ENCODE measurements at places on chromosomes 7 and 10. TPM values are rescaled to one million over a fixed set of nuclear protein-coding genes. Genes with fewer than 3 reads are reported as not detected.

Gene PLXNA4
- 0.66 TPM for total RNA-seq

GRCh38 chr7:137081321-137082093 lies 213.1 kb downstream of the CHRM2 start:
- no peak for DNase-seq
- H3K4me1 ChIP-seq: no peaks in the 10 kb centered on the region
- H3K36me3 ChIP-seq: no peaks in the 10 kb centered on the region
- H3K4me3 ChIP-seq: no peak overlapping the region

DNA sequence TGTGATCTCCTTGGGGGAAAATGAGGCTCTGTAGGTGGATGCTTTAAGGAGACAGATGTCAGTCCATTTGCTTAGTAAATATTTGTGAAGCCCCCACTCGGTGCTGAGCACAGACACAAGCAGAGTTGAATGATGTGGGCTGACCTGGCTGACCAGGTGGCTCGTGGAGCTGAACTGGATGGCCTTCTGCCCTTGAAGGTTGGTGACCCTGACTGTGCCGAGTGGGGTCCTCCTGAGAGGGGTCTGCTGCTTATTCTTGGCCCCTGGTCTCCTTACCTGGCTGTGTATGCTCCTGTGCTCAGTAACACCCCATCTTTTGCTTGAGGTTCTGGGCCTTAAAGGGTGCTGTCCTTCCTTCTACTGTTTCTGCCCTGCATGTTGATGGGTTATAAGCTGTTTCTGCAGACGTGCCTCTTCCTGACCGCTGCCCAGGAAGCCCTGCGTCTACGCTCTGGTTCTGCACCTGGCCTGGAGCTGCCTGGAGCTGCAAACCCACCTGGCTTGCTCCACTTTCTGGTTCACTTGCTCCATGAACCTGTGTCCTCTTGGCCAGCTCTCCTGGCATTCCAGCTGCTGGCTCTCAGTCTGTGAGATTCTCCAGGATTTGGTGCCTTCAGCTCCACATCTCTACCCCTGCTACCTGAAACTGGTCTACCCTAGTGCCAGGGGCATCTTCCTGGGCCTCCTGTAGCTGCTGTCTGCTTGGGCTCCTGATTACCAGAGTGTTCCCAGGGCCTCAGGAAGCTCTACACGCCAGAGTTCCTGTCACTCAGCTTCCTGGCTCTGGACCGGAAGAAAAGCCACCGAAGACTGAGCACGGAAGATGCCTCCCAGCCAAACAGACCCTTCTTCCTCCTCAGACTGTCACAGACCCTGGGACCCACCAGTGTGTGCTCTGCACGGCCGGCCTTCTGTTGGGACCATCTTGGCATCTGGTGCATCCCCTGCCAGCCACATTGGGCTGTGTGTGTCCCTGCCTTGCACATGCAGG lies 76.5 kb downstream of the ADCY1 start:
- H3K27me3 ChIP-seq: no peaks in the 10 kb centered on the region
- H3K4me3 ChIP-seq: no peak overlapping the region
- H3K27ac ChIP-seq: no peak overlapping the region
- H3K4me1 ChIP-seq: no peaks in the 10 kb centered on the region
- DNase-seq: no peak
- no peaks in the 10 kb centered on the region for H3K36me3 ChIP-seq

Gene ARHGEF35
- total RNA-seq: 1.3 TPM

Gene TRPV6
- 0.24 TPM for total RNA-seq

Gene C10orf62
- total RNA-seq: not detected

GRCh38 chr7:86775203-86775602 lies 131.5 kb downstream of the GRM3 start:
- no peaks in the 10 kb centered on the region for H3K27me3 ChIP-seq
- no peak overlapping the region for H3K4me3 ChIP-seq
- no peaks in the 10 kb centered on the region for H3K4me1 ChIP-seq
- no peak for DNase-seq
- no peak overlapping the region for H3K27ac ChIP-seq
- no peaks in the 10 kb centered on the region for H3K36me3 ChIP-seq

DNA sequence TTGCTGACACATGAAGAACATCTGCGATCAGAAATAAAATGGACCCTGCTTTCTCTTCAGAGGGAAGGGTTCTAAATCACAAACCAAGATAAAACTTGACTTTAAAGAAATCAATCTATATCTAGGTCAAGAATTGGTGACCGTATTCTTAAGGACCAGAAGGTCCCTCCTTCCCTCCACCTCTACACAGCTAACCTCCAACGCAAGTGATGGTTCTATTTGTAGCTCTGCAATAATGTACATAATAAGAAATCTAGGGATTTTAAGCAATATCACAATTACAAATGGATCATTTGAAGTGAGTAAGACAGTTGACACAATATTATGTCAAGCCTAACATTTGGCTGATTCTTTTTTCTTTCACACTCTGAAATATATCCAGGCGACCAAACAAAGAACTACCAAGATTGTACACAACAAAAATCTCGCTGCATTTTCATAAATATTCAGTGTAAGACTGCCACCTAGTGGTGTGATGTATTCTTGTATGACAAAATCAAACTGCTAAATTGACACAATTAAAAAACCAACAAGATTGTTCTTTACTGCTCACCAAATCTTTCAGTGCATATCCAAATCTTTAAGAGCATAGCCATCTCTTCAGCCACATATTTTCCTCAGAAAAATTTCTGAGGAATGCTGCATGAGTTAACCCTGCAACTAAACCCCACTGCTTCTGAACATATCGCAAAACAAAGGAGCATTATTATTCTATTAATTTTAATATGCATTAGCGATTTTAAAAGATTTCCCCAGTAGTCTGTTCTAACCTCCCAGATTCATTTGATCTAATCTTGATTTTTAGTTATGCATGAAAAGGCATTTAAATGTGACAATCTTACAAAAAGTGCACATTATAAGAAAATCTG lies 44.5 kb downstream of the ICA1 start:
- no peaks in the 10 kb centered on the region for H3K27me3 ChIP-seq
- H3K36me3 ChIP-seq: no peaks in the 10 kb centered on the region
- H3K4me1 ChIP-seq: no peaks in the 10 kb centered on the region
- H3K4me3 ChIP-seq: no peak overlapping the region
- peak; percentile 61 for DNase-seq
- H3K27ac ChIP-seq: no peak overlapping the region

DNA sequence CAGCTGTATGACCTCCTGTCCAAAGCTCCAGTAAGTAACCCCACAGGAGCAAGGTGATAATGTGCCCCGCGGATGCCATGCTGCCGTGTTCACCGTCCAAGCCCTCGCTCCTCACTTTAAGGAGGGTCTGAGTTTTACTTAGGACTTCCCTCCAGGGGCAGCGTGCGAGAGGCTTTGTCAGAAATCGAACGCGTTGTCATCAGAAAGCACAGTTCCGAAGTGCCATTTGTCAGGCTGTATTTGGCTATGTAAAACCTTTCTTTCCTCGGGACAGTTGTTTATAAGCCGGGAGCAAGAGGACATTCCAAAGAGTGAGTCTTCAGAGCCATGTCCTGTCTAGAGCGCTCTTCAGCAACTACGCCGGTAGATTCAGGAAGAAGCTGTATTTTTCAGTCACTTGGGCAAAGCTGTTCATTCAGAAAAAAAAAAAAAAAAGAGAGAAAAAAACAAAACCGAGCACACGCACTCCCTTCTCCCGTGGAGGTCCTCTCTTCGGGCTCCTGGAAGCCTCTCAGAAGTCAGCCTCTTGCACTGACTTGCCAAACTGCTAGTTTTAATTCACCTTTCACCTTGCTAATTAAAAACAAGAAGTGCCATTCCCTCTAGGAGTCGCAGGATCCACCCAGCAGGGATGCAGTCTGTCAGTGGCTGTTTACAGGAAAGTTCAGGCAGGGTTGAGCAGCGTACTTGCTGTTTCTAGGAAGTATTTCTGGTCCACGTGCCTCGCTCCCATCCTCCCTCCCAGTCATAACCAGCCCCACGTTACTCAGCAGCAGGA lies at the start of gene SEMA3E:
Gene SEMA3E (minus strand): TSS at position 676 of the 778 bp plus-strand sequence.
- H3K4me1 ChIP-seq: no peaks in the 10 kb centered on the region
- DNase-seq: no peak
- no peaks in the 10 kb centered on the region for H3K36me3 ChIP-seq
- H3K27ac ChIP-seq: no peak within 1 kb of the TSS
- H3K4me3 ChIP-seq: no peak within 1 kb of the TSS

- no peak for DNase-seq
- no peak overlapping the region for H3K27ac ChIP-seq
- no peaks in the 10 kb centered on the region for H3K36me3 ChIP-seq
- no peak overlapping the region for H3K4me3 ChIP-seq
Observed at GRCh38 chr7:144255471-144255897, 9.1 kb downstream of the OR2A7 start.

DNA sequence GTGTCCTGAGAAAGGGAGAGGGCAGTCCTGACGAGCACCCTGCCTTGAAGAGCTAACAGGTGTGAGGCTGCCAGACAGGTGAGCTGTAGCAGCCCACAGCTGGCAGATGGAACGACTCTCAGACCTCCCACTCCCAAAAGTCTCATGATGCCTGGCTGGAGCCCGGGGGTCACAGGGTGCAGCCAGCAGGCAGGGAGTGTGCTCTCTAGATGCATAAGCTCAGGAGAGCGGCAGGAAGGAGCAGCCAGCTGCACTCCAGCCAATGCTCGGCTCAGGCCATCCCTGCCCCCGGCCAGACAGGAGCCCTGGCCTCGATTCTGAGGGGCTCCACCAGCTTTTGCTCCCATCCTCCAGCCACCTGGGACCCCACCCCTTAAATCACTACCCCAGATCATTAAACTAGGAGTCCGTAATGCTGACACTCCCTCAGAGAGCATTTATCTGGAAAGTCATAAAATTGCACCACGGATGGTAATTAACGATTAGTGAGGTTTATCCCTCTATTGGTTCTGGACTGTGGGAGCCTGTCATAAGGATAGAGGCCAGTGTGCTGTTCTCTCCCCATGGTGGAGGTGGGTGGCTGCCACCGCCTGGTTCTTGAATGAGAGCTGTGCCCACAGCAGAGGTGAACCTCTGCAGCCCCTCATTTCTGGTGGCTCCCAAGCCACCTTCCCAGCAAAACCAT lies 63.5 kb upstream of the ZMIZ1 start:
- no peak for DNase-seq
- H3K27me3 ChIP-seq: no peaks in the 10 kb centered on the region
- peaks cover 25% of the 10 kb centered on the region for H3K4me1 ChIP-seq

Gene GRB10
- total RNA-seq: 2.8 TPM

Gene LIPF
- 0.14 TPM for total RNA-seq

- DNase-seq: no peak
- H3K27ac ChIP-seq: no peak overlapping the region
- no peaks in the 10 kb centered on the region for H3K27me3 ChIP-seq
Observed at GRCh38 chr10:6864142-6864541, 284.1 kb upstream of the PRKCQ start.

Gene EPHB6
- total RNA-seq: 75.6 TPM

Gene MOGAT3
- total RNA-seq: not detected

GRCh38 chr10:130560116-130560515 lies 423.9 kb downstream of the GLRX3 start:
- no peak overlapping the region for H3K27ac ChIP-seq
- H3K4me3 ChIP-seq: no peak overlapping the region
- DNase-seq: no peak
- no peaks in the 10 kb centered on the region for H3K36me3 ChIP-seq
- no peaks in the 10 kb centered on the region for H3K27me3 ChIP-seq

Gene CALCR
- 0.05 TPM for total RNA-seq

Gene OPALIN
- total RNA-seq: under 0.01 TPM

- H3K4me3 ChIP-seq: peak overlapping the region; percentile 43
- H3K36me3 ChIP-seq: no peaks in the 10 kb centered on the region
- H3K4me1 ChIP-seq: peaks cover 42% of the 10 kb centered on the region
- no peaks in the 10 kb centered on the region for H3K27me3 ChIP-seq
Observed at GRCh38 chr7:105675934-105676371, 94.7 kb upstream of the EFCAB10 start.

Gene EXOC4
- total RNA-seq: 51.2 TPM

- H3K36me3 ChIP-seq: no peaks in the 10 kb centered on the region
- H3K27me3 ChIP-seq: no peaks in the 10 kb centered on the region
- H3K4me1 ChIP-seq: no peaks in the 10 kb centered on the region
- H3K27ac ChIP-seq: no peak overlapping the region
Observed at GRCh38 chr7:115368998-115369397, 447.1 kb downstream of the MDFIC start.

DNA sequence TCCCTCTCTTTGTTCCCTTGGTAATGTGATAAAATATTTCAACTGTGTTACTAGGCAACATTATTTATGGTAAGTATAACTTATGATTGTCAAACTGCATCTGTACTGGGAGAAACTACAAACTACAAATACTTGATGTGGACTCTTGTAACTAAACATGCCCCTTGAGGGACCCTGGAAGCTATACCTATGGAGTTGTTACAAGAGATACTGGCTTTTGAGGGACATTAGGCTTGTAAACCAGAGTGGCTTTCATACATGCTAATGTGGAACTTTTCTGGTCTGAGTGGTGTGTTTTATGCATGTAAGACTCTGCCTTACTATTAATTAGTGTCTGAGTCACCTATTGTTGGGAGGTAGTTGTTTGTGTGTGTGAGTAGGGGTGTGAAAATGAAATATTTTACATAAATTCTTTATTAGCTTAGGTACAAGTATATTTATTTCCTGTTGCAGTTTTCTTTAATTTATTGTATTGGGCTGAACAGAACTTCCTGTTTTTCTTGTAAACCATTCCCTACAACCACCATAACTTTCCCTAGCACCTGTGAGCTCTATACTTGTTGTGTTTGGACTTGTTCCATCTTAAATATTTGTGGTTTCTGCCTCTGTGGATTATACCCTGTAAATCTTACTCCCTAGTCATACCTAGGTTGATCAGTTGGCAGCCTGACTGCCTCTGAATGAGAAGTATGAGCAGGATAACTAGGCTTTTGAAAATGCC lies 49.8 kb downstream of the STK31 start:
- H3K4me1 ChIP-seq: no peaks in the 10 kb centered on the region
- H3K27me3 ChIP-seq: no peaks in the 10 kb centered on the region
- H3K4me3 ChIP-seq: no peak overlapping the region
- no peak overlapping the region for H3K27ac ChIP-seq

GRCh38 chr10:12772797-12773587 lies 228.5 kb downstream of the CCDC3 start:
- H3K36me3 ChIP-seq: peaks cover 19% of the 10 kb centered on the region
- no peaks in the 10 kb centered on the region for H3K27me3 ChIP-seq
- no peak overlapping the region for H3K27ac ChIP-seq
- no peak overlapping the region for H3K4me3 ChIP-seq
- H3K4me1 ChIP-seq: no peaks in the 10 kb centered on the region
- DNase-seq: no peak

GRCh38 chr7:25622695-25623094 lies 394.4 kb upstream of the NPVF start:
- H3K27me3 ChIP-seq: no peaks in the 10 kb centered on the region
- H3K27ac ChIP-seq: no peak overlapping the region
- H3K4me3 ChIP-seq: no peak overlapping the region

Gene NYAP1
- 0.24 TPM for total RNA-seq

Gene RBP3
- total RNA-seq: 0.05 TPM

- no peak for DNase-seq
- H3K4me3 ChIP-seq: no peak overlapping the region
- no peaks in the 10 kb centered on the region for H3K36me3 ChIP-seq
Observed at GRCh38 chr7:78350391-78350790, 551.8 kb downstream of the PHTF2 start.

- no peaks in the 10 kb centered on the region for H3K36me3 ChIP-seq
- H3K27ac ChIP-seq: no peak overlapping the region
- no peak for DNase-seq
- no peaks in the 10 kb centered on the region for H3K27me3 ChIP-seq
- no peak overlapping the region for H3K4me3 ChIP-seq
Observed at GRCh38 chr7:47792521-47793121, 155.6 kb downstream of the PKD1L1 start.

Gene CNPY1
- total RNA-seq: not detected

GRCh38 chr10:59350558-59350957 lies 11.8 kb downstream of the FAM13C start:
- H3K4me1 ChIP-seq: no peaks in the 10 kb centered on the region
- H3K4me3 ChIP-seq: no peak overlapping the region
- no peaks in the 10 kb centered on the region for H3K36me3 ChIP-seq
- no peaks in the 10 kb centered on the region for H3K27me3 ChIP-seq

Gene PSMA2
- 208 TPM for total RNA-seq

All from thymus (tissue), 14 donors.